ENCODE measurements at places on chromosomes 4 and X. TPM values are rescaled to one million over a fixed set of nuclear protein-coding genes. Genes with fewer than 3 reads are reported as not detected.

- H3K36me3 ChIP-seq = no peaks in the 10 kb centered on the region
- no peak for DNase-seq
- H3K27me3 ChIP-seq = no peaks in the 10 kb centered on the region
- no peaks in the 10 kb centered on the region for H3K4me1 ChIP-seq
- no peak overlapping the region for H3K4me3 ChIP-seq
These were observed 268.9 kb downstream of the FBXW7 start for GRCh38 chr4:152266831-152267480.

DNA sequence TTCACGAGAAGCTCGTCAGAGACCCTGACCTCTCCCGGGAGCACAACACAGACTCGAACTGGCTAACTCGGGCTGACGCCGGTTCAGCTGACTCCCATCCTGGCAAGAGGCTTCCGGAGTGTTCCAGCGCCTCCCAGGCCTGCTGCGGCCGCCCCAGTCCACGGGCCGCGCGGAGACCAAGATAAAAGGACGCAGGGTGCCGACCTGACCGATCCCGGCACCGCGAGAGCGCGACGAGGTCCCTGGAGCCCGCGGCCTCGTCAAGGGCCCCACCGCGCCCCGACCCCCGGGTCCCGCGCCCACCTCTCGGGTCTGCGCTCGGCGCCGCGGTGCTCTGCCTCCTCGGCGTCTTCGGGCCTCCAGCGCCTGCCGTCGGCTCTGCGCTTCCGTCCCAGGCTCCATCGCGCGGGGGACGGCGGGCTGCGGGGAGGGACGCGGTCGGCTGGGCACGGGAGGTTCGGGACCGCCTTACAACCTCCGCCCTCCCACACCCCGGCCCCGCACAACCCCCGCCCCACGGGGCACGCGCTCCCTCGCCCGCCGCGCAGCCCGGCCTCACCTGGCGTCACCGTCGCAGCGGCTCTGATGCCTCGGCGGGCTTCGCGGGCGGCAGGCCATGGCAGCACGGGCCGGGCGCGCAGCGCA is 426 bp downstream of the SLBP start:
- no peaks in the 10 kb centered on the region for H3K27me3 ChIP-seq
- no peaks in the 10 kb centered on the region for H3K4me1 ChIP-seq

DNA sequence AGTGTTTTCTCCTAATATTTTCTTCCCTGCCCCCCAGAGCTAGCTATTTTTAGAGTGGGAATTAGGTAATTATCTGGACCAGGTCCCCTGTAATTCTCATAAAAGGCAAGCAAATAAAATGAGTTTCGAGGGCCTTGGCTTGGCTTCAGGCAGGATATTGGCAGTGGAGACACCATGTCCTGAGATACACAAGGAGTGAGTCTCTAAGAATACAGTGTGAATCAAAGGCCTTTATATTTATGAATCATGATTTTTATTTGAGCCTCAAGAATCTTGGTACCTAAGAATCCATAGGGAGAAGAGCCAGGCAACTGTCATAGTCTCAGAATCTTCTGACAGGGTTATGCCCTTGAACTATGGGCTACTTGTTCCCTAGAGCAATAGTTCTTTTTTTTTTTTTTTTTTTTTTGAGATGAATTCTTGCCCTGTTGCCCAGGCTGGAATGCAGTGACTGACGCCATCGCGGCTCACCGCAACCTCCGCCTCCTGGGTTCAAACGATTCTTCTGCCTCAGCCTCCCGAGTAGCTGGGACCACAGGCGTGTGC is 205.4 kb downstream of the LDB2 start:
- DNase-seq = no peak
- no peaks in the 10 kb centered on the region for H3K36me3 ChIP-seq
- peak overlapping the region; percentile 54 for H3K27ac ChIP-seq
- H3K4me1 ChIP-seq = no peaks in the 10 kb centered on the region

GRCh38 chr4:73451981-73452747 is 16.1 kb downstream of the AFP start:
- DNase-seq = no peak
- H3K4me3 ChIP-seq = no peak overlapping the region
- H3K27ac ChIP-seq = no peak overlapping the region
- H3K4me1 ChIP-seq = no peaks in the 10 kb centered on the region
- no peaks in the 10 kb centered on the region for H3K36me3 ChIP-seq
- H3K27me3 ChIP-seq = no peaks in the 10 kb centered on the region

DNA sequence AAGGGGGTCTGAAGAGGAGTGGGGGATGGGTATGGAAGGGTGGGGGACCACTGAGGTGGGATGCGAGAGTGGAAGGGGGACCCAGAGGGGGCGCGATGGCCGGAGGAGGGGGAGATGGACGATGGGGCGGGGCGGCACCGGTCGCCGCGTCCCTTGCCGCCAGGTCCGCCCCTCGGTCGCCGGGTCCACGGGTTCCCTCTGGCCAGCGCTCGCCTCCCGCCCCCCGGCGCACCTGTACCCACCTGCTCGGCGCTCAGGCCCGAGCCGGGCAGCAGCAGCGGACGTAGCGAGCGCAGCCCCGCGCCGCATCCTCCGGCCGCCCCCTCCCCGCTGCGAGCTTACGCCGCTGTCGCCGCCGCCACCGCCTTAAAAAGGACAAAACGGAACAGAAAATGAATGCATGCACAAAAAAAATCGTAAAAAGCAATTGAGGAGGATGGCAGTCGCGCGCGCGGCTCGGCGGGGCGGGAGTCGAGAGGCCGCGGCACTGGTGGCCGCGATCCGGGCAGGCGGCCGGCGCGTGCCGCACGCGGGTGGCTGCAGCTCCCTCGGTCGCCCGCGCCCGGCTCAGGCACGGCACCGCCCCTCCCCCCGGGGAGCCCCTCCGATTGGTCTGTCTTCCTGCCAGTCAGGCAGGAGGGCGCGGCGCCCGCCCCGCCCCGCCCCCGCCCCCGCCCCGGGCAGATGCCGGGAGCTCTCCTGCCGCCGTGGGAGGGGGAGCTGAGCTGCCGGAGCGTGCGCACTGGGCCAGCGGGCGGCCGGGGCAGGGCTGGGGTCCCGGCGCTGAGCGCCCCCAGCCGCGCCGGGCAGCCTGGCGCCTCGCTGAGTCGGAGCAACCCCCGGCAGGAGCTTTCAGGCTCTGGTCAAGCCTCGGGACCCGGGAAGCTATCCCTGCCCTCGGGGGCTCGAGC is at the start of gene JAKMIP1:
TSS of gene JAKMIP1 (minus strand) at position 539 of the 911 bp plus-strand sequence. CDS start 87,699 bp downstream, outside the sequence.
- H3K4me3 ChIP-seq = peak within 1 kb of the TSS; percentile 54
- no peaks in the 10 kb centered on the region for H3K27me3 ChIP-seq
- no peaks in the 10 kb centered on the region for H3K36me3 ChIP-seq

- H3K4me3 ChIP-seq = peak overlapping the region; percentile 85
- no peak for DNase-seq
- H3K36me3 ChIP-seq = no peaks in the 10 kb centered on the region
- H3K27ac ChIP-seq = peak overlapping the region; percentile 92
These were observed 746 bp downstream of the EDNRA start for GRCh38 chr4:147481577-147482109.

DNA sequence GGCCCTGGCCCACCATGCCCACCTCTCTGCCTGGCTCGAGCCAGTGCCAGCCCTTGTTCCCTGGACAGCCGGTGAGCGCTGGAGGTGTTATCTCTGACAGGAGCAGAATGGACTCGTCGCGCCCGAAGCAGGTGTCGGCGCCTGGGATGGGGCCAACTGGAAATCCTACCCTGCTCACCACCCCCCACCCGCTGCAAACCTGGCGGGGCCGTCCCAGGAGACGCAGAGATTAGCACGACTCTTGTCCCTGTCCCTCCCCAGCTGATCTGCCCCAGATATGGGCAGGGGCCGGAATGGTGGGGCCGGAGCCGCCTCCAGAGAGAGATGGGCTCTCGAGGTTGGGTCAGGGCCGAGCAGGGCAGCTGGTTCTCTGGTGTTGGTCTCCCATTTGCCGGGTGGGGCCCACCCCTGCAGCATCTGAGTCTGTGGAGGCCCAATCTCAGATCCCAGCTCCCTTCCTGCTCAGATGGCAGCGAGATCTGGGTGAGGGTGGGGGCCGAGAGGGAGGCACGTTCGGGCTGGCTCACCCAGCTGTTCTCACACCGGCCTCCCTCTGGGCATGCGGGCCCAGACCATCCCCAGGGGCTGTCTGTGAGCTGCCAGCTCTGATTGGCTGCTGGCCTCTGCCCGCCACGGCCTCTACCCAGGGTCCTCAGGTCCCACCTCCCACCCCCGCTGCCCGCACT is 20.1 kb upstream of the FGFR3 start:
- no peak overlapping the region for H3K27ac ChIP-seq
- H3K4me1 ChIP-seq = no peaks in the 10 kb centered on the region
- peaks cover 8% of the 10 kb centered on the region for H3K27me3 ChIP-seq
- no peak overlapping the region for H3K4me3 ChIP-seq

- H3K4me3 ChIP-seq = no peak overlapping the region
- no peak for DNase-seq
- H3K36me3 ChIP-seq = no peaks in the 10 kb centered on the region
These were observed 992.7 kb upstream of the HS3ST1 start for GRCh38 chr4:12421364-12421763.

Gene ZFP92
- 0.96 TPM for total RNA-seq

Gene LUZP4
- not detected for total RNA-seq

Gene ETFDH
- 1.4 TPM for total RNA-seq

Gene PCDH19
- 11.0 TPM for total RNA-seq
